ENCODE measurements at places on chromosomes 6 and 20.

DNA sequence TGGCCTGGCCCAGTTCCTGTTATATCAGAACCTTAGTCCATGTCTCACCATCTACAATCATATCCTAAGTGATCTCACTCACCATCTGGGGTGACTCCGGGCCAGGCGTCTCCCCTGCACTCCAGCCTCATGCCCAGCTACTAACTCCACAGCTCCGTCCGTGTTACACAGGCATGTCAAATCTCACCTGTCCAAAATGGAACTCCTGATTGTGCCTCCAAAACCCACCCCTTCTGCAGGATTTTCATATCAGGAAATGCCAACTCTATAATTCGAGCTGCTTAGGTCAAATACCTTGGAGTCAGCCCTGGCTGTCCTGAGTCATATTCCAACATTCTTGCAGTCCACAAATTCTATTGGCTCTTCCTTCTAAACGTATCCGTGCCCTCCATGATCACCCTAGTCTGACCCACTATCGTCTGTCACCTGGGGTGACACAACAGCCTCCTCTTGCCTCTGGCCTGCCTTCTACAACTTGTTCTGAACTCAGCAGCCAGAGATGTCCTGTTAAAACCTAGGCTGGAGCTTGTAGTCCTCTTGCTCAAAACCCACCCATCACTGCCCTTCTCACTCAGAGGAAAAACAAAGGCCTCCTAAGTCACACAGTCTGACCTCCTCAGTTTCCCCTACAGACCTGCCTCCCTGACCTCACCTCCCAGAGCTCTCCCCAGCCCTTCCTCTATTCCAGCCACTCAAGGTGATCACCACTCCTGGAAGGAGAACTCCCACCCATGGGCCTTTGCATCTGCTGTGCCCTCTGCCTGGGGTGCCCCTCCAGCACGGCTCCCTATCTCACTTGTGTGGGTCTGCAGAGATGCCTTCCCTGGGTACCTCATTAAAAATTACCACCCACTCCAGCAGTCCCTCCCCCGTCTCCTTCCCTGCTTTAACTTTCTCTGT lies 85.3 kb upstream of the SIRPA start:
- no peak for DNase-seq

GRCh38 chr6:38610050-38610625 lies 29.6 kb downstream of the BTBD9 start:
- no peak for DNase-seq

GRCh38 chr20:54103067-54103761 lies 32.8 kb upstream of the BCAS1 start:
- DNase-seq: peak; percentile 77

DNA sequence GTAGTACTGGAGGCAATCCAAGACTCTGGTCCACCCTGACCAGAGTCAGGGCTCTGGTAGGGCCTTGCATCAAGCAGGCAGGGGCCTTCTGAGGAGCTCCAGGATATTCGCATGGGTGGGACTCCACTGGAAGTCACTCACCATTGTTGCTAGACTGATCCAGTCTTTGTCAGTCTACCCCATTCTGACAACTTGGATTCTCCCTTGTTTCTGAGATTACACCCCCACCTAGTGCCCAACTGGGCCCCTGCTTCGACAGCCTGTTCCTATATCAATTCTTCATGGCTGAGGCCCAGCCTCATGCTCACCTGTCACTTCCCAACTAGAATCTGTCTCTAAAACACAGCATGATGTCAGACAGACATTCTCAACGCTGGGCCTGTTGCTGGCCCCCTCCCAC lies 5.2 kb downstream of the SLC35D3 start:
- no peak for DNase-seq

- no peak for DNase-seq
These were observed 714 bp upstream of the MYLK2 start for GRCh38 chr20:31818376-31818908.

- no peak for DNase-seq
These were observed 92.9 kb upstream of the NOX3 start for GRCh38 chr6:155548576-155548975.

DNA sequence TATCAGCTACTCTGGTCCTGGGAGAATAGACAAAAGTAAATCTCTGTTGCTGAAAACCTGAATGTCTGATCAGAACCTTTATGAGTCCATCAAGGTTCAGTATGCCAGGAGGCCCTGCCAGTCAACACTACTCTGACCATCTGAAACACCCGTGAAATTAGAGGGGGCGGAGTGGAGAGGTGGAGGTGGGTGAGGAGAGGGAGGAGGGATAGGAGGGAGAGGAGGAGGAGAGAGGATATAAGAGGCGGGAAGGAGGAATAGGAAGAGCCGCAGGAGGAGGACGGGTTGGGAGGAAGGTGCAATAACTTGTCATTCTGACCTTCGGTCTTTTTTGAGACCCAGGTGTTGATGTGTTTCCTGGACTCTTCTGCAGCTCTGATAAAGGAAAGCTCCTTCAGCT lies 8.0 kb downstream of the SERPINB9 start:
- no peak for DNase-seq

DNA sequence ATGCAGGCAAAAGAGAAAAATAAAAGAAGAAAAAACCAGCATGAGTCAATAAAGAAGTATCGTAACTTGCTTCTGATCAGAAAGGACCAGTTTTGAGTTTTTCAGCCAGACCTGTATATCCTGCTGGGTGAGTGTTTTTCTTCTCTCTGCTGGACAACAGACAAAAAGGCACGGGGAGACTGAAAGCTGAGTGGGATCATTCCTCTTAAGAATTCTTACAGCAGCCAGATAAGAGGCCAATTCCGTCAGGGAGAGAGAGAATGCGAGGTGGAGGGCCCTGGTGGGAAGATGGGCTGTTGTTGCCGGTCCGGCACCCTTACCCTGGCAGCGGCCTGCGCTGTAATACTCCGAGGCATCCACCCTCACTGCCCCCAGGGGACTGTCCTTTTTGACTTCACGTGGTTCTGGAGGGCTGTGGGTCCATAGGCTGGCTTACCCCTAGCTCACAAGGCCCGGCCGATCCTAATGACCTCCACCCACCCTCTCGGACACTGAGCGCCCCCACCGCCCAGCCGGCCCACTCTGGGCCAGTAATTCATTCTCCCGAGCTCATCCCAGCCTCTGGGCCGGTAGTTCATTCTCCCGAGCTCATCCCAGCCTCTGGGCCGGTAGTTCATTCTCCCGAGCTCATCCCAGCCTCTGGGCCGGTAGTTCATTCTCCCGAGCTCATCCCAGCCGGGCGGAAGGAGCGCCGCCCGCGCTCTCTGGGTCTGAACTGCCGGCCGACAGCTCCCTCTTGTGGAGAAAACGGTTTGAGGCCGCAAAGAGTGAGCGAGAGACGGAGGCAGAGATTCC lies 118.3 kb upstream of the SIRPA start:
- peak; percentile 85 for DNase-seq

DNA sequence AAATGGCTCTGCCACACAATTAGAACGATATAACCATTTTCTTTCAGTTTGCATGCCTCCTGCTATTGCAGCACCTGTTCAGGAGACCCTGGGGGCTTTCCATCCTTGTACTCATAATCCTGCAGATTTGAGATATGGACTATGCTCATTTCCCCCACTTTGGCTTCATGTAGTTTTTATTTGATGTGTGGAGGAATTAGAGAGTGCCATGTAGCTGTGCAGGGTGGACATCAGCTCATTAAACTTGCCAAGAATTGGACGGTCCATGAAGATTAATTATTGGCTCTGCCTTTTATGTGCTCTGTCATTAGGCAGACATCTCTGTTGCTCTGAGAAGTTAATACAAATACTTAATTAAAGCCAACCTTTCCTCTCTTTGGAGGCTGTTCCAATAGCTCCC lies 66.2 kb upstream of the CD83 start:
- no peak for DNase-seq

DNA sequence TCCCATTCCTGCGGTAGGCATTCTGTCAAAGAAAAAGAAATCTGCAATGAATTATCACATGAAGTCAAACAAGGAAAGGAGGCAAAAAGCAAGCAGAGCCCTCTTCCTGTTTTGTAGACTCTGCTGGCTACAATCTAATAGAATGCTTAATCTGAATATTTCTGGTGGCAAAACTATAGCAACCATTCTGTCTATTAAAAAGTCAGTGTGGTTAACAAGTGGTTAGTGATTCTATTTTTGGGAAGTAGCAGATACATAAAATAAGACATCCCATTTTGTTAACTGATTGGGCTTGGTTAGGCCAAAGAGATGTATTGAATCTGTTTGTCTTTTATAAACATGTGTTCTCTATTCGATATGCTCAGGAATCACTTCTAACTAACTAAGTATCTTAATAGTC lies 442.3 kb downstream of the CDC5L start:
- no peak for DNase-seq

- no peak for DNase-seq
These were observed 2.6 kb upstream of the HLA-B start for GRCh38 chr6:31359581-31359980.

DNA sequence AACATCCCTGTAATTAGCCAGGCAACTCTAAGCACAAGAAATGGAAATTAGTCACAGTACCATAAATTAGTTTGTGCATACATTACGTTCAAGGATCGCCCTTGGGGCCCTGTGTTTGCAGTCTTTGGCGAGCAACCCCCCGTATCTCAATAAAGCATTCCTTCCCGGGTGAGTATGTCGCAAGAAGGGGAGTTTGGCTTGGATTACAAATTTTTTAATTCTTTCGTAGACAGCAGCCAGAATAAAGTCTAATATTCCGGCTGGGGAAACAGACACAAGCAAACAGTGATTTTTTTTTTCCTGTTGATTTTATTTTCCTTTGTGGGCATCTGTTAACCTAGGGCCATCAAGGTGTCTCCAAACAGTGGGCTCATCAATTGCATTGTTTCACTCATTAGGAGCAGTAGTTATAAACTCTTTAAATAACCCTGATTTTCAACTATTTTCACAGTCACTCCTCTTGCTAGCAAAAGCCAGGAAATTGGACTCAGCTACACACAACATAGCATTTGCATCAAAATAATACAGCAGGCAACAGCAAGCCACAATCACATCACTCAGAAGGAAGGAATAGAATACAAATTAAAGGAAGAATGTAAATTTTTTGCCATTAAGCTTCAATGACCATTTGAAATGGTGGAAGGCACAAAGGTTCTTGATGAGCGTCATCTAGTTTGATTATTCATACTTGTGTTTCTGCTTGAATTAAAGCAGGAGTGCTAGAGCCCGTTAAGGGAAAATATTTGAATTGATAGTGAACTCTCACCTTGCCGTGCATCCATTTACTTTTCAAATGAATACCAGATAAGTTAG lies 85.3 kb downstream of the LINC00237 start:
- DNase-seq: no peak

DNA sequence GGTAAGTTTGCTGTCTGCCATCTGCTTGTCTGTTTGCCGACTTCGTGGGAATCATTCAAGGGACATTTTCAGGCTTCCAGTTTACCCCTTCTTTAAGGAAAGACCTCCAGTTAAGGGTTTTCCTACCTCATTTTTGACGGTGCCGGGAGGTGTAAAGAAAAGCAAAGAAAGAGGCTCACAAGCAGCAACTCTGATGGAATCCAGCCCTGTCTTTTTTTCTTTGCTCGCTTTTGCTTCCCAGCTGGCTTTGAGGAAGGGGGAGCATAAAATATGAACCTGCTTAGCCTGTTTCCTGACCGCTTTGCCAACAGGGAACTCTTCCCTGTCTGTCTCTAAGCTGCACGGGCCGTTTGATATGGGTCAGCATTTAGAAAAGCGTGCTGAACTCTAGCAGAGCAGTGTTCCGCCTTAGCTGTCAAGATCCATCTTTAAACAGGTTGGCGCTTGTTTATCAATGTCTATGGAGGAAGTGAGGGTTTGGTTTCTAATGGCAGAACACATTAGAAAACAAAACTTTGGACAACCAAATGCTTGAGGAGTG lies 13.8 kb downstream of the SYTL3 start:
- no peak for DNase-seq

GRCh38 chr20:58907320-58908137 lies 55.0 kb downstream of the GNAS start:
- peak; percentile 11 for DNase-seq

DNA sequence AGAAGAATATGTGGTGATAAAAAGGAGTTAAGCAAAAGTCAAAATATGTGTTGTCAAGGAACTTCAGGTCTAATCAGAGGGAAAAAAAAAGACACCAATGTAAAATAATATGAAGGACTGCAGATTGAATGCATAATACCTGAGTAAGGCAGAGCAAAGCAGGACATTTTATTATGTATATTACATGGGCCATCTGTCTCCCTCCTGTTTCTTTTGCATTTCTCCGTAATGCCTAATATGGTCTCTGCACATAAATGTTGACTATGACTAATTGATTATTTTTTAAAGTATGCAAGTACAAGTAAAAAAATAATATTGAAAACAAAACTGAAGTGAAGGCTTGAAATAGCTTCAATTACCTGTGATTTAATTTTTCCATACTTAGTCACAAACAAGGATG lies 384.7 kb upstream of the MAN1A1 start:
- DNase-seq: no peak

DNA sequence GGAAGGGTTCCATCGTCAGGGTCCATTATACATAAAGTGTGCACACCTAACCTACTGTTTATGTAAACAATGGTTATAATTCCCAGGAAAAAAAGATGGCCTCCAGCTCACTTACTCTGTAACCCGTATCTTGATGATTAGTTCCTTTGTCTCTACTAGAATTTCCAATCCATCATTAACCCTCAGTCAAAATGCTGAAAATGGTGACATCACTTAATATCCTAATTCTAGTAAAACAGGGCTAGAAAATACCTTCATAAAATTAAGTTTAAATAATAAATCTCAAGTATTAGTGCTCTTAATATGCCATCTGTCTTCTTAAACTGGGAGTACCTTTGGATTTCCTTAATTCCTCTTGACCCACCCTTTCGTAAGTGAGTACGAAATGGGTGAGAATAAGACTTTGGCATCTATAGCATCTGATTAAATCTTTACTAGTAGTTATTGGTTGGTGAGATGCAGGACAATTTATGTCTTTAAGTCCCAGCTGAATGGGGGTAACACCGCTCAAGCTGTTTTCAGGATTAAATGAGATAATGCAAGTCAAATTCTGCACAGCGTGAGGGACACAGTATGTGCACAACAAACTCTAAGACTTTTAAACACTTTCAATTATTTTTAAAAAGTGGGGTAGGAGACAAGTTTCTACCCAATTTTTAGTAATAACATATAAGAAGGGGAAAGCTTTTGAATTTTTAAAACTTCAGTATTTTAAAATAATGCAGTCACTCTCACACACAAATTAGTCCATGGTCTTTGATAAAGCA lies 1.6 kb downstream of the HMGN3 start:
- DNase-seq: no peak

- no peak for DNase-seq
These were observed 34.2 kb downstream of the TUBB2B start for GRCh38 chr6:3193102-3193849.

DNA sequence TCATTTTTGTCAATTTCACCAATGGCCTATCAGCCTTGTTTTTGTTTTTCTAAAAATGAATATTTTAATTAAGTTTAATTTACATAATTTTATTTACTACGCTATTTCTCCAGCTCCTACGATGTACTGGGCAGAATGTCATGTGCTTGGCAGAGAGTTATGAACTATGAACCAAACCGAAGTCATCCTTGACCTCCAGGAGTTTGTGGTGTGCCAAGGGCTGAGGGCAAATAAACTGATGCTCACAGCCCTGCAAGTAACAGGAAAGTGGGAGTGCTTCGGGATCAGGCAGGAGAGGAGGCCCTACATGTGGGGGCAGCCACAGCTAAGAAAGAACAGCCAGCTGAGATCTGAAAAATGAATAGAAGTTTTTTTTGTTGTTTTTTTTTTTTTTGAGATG lies 38.6 kb downstream of the ZNF217 start:
- no peak for DNase-seq

Data from stimulated activated CD4-positive, alpha-beta T cell treated with anti-CD3 and anti-CD28 coated beads, Interleukin-4, amount 100 ng/mL, for 1 hour (primary cell).